ENCODE measurements at places on chromosomes 2 and 18.

DNA sequence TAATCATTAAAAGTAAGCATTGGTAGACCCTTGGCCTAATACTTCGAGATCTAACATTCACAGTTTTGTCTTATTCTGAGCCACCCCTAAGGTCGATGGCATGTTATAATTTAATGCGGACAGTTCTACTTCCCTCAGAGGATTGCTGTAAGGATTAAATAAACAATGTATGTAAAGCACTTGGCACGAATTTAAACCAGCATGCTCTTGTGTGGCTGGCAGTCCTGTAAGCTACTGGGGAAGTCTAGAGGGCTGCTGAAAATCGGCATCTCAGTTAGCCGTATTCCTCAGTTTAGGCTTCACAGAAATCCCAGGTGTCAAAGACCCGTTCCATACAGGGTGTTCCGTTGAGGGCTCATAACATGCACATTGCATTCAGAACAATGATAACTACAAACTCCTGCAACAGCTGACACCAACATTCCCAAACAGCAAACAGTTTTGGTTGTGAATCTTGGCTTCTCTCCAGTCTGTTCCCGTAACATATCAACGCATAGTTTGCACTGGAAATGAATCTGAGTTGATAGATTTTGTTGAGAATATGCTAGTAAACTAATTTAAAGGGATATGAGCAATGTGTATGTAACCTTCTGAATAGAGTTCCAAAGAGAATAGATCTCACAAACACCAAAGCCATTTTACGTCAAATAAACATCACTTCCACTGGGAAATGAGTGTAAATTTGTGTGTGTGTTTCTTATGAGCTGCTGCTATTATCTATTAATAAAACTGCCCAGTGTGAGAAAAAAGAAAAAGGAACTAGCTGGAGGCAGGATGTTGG lies 52.2 kb upstream of the ACKR3 start:
- no peak for DNase-seq

GRCh38 chr18:50987261-50987660 lies 19.4 kb downstream of the ELAC1 start:
- DNase-seq: no peak

- peak; percentile 11 for DNase-seq
Observed at GRCh38 chr2:52144590-52144989, 1112.7 kb upstream of the NRXN1 start.

DNA sequence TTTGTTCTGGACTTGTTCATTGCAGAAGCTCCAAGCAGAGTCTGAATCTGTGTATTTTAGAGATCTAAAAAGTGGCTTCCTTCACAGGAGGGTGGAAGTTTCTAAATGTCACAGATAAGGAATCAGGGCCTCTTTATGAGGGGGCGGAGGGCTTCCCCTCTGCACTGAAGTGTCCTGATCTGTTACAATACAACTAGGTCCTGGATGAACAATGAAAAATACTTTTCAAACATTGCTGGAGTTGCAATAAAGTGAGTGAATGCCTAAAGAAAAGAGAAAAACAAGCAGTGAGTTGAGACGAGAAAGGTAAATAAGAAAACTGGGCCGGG lies 179.3 kb upstream of the HDAC4 start:
- DNase-seq: no peak

DNA sequence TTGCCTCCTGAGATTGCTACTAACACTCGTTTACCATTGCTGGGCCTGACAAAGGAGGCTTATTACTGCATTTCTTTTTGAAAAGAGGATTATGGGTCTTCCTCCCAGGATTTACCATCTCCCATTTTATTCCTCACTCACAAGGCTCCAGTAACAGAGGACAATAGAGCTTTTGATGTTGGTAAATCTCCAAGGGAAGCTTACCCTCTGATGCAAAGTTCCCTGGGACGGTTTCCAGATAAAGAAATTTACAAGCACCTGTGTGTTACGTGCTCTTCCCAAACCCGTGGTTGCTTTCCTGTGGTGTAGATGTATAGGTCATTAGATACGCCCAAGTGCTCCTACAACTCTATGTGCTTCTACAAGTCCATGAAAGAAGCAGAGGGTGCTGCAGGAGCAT lies 17.1 kb downstream of the VSNL1 start:
- no peak for DNase-seq

DNA sequence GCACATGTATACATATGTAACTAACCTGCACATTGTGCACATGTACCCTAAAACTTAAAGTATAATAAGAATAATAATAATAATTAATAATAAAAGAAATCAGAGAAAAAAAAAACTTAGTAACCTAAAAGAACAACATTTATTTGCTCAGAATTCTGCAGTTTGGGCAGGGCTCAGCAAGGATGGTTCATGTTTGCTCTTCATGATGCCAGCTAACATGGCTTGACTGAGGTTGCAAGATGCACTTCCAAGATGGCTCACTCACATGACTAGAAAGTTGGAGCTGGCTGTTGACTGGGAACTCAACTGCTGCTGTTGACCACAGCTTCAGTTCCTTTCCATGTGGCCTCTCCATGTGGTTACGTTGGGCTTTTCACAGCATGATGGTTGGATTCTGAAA lies 56.4 kb downstream of the KLHL29 start:
- DNase-seq: no peak

- no peak for DNase-seq
Observed at GRCh38 chr18:37701967-37702366, 136.4 kb upstream of the CELF4 start.

- DNase-seq: no peak
Observed at GRCh38 chr2:226655871-226656270, 143.7 kb downstream of the IRS1 start.

DNA sequence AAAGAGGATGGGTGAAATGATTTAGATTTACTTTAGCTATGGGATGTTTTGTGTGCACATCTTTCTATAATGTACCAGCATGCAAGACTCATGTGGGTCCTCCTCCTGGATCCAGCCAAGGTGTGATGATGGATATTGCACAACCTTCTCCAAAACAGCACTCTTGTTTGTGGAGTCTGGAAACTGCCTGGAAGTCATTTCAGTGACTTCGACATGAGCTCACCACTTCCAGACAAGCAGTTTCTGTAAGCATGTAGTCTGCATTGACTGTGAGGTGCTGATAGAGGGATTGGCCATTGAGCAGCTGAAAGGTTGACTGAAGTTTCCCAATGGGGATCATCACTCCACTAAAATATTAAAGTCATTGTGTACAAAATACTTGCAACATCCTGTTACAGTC lies 154.0 kb downstream of the TRIB2 start:
- no peak for DNase-seq

- no peak for DNase-seq
Observed at GRCh38 chr2:15970701-15971100, 30.4 kb downstream of the MYCN start.

DNA sequence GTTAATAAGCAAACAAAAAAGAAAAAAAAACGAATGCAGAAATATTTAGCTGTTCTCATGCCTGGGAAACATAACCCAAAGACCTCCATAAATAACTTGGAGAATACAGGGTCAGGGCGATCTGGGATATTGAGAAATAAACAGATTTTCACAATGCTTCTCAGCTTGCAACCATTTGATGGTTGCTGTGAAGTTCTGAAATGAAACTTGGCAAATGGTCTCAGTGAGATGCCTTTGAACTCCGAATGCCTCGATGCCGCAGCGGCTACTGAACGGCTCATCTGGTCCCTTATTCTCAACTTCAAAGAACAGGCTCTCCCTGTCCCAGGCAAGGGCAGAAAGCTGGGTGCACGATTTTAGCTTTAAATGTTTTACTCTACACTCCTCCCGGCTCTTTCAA lies 78.1 kb downstream of the ZNF516 start:
- no peak for DNase-seq

DNA sequence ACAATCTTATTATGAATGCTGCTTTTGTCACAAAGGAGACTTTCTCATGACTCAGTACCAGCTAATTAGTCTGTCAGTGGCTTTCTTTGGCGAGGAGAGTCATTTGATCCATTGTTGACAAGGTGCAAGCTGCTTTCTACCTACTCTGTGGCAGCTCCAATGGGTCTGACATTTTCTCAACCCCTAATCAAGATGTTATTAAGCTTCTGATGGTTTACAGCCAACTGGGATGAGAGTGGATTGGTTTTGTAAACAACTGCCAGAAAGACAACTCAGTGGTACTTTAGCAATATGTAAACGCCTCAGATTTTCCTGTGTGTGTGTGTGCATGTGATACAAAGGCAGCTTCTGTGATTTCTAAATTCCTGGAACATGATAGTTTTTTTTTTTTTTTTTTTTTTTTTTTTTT lies 8.2 kb upstream of the CLIP4 start:
- DNase-seq: no peak

DNA sequence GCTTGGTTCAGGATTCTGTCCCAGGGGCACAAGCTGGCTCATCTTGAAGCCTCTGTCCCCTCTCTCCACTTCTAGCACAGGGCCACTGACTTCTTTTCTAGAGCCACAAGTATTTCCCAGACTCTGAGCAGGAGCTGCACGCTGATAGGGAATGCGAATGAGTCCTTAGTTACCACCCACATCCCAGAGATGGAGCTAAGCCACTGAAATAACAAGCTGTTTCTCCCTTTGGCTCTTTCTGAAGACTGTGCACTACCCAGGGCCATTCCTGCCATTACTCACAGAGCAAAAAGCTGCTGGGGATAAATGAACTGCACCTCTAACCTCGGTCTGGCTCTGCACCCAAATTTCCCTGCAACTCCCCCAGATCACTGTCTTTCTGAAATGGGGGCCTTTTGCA lies 70.6 kb downstream of the TSN start:
- no peak for DNase-seq

- no peak for DNase-seq
Observed at GRCh38 chr2:216557413-216557812, 58.8 kb downstream of the RPL37A start.

DNA sequence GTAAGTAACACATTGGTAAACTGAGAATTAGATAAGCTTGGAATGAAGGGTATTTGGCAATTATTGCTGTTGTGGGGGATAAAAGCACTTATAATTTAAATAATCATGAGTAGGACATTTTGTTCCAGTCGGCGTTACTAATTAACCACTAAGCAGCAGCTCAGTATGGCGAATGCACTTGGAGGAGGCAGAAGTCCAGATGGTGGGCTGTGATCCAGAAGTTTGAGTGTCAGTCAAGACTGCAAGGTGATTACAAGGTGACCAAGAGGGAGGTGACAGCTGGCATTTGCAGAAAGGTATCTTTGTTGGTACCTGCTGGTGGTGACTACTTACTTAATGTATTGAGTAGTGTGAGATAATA lies 643.6 kb upstream of the FAM98A start:
- no peak for DNase-seq

DNA sequence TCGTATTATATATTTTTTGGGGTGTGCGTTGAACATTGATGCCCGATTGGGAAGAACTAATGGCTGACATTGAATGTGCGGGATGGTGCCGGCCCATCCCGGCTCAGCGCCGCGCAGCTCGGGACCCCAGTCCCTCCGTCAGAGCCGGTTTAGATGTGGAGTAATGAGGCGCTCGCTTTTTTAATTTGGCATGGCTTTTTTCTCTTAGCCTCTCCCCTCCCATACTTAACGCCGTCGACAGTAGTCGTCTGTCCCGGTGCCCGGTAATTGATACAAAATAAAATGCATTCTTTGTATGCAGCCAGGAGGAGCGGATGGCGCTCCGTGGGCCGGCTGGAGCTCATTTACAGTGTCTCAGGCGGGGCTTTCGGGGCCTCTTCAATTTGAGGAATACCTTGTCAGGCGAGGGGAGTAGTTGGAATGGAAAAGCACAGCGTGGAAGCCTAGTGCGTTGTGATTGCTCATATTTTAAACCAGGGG lies 209.2 kb downstream of the GBX2 start:
- DNase-seq: no peak

- no peak for DNase-seq
Observed at GRCh38 chr18:67072791-67073190, 443.7 kb downstream of the DSEL start.

DNA sequence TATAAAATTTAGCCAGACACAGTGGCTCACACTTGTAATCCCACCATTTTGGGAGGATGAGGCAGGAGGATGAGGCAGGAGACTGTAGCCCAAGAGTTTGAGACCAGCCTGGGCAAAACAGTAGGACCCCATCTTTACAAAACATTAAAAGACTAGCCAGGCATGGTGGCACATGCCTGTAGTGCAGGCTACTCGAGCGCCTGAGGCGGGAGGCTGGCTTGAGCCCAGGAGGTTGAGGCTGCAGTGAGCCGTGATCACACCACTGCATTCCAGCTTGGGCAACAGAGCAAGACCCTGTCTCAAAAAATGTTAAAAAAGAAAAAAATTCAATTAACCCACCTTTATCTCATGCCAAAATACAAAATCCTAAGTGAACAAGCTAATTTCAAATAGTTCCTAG lies 4.0 kb downstream of the REV1 start:
- no peak for DNase-seq

DNA sequence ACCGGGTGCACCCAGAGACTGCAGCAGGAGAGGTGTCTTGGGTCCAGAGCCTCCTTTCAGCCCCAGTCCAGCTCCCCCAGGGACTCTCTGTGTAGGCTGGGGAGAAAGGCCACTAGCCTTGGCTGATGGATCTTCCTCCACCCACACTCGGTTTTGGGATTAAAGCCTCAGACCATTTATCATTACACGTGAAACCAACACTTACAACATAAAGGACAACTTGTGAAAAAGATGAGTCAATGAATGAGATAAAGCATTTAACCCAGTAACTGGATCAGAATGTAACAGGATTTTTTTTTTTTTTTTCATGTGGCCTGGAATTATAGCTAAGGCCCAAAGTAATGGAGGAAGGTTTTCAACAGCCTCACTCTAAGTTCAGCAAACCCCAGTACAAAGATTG lies 32.1 kb downstream of the NAT8 start:
- DNase-seq: no peak

DNA sequence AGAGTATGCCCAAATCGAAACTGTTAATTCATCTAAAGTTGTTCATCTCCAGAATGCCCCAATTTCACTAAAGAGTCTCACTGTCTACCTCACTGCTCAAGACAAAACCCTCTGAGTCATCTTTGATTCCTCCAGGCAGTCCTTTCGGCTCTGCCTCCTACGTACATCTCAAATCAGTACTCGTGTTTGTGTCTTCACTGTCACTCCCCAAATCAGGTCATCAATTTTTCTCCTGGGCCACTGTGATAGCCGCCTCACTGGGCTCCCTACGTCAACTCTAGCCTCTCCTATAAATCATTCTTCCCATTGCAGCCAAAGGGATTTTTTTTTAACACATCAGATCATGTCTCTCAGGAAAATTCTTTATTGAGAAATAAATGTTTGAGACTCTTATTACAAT lies 42.1 kb upstream of the TTC39C start:
- DNase-seq: no peak

DNA sequence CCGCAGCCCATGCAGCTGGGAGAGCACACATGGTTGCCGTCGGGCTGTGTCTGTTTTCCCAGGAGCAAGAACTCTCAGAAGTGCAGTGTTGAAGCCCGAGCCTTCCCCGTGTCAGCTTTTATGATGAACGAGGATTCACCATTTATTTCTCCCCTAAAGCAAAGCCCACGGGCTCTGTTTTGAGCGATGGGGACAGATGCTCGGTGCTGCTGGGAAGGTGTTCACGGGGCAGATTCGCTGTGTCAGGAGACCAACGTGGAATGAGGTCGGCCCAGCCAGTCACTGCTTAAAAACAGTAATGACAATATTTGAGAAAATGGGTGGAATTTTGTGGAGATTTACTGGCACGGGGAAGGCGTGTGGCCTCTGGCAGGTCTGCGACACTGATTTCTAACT lies 43.9 kb downstream of the NFATC1 start:
- DNase-seq: no peak

GRCh38 chr2:9594366-9595054 lies 36.3 kb downstream of the YWHAQ start:
- no peak for DNase-seq

- DNase-seq: no peak
Observed at GRCh38 chr2:190598621-190599020, 50.3 kb upstream of the NAB1 start.

GRCh38 chr2:10981451-10981850 lies 69.7 kb downstream of the KCNF1 start:
- no peak for DNase-seq

Data from WTC11 (cell line).